ENCODE measurements at places on chromosomes 5 and 9.

- DNase-seq = no peak
Observed at GRCh38 chr5:35771839-35772238, 84.9 kb upstream of the IL7R start.

DNA sequence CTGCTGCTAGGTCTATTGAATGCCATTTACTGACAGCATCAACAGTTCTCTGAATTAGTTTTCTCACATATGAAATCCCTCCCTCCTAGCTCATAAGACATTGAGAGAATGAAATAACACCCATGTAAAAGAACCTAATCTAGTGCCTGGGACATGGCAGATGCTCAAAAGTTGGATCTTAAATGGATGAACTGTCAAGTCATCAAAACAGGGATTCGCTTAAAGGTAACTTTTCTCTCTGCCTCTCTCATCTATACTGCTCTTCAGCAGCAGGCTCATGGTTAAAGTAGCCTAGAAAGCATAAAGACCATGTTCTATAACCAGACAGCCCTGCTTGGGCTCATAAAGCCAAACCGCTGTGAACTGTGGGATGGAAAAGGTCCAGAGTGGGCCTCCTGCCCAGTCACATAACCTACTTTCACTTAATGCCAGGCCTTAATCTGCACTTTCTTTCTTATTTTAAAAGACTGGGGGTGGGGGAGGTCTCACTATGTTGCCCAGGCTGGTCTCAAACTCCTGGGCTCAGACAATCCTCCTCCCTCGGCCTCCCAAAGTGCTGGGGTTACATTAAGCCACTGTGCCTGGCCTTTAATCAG lies 3.7 kb downstream of the TMEM245 start:
- DNase-seq = no peak

DNA sequence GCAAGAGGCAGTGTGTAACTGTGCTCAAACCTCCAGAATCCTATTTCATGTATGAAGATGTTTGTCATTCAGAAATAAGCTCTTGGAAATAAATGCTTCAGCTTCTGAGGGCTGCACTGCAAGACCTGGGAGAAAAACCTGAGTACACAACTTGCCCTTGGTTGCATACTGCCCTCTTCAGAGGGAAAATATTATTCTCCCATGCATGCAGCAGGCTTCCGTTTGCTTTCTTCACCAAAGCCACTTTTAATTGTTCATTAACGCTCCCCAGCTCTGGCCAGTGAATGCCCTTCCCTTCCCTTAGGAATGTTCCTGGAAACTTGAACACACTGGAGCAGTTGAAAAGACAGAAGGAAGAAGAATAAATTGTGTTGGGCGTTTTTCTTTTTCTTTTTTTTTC lies 2.5 kb upstream of the WHRN start:
- DNase-seq = no peak

DNA sequence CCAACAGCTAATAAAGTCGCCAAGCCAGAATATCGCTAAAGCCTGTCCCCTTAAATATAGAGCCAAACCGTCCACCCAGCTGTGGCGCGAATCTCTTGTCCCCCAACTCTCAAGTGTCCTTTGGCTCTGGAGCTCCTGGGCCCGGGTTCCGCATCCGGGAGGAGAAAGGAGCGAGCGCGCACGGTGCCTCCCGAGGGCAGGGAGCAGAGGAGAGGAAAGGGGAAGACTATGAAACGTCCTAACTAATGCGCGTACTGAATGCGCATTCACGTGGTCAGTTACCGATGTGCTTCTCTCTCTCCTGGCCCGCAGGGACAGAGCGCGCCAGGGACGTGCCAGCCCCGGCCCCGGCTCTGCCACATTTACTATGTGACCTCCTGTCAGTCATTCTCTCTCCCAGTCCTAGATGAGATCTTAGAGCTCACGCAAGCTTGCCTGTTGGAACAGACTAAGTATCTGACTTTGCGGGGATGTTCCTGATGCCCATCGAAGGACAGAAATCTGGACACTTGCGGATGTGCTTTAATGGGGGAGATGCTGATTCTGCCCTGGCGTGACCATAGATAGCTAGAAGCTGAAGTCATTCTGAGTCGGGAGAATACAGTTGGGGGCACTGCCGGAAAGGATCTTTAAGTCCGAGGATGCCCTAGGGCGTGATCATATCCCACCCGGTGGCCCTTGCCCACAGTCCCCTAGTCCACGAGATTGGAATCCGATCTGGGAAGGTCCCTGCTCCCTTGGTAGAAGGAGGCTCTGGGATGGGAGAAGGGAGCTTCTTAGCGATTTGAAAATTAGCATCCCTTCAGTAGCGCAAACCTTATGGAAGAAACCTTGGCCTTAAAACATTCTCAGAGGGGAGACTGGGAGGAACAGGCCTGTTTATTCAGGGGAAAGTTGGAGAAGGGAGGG lies 5.7 kb upstream of the EBF1 start:
- DNase-seq = no peak

DNA sequence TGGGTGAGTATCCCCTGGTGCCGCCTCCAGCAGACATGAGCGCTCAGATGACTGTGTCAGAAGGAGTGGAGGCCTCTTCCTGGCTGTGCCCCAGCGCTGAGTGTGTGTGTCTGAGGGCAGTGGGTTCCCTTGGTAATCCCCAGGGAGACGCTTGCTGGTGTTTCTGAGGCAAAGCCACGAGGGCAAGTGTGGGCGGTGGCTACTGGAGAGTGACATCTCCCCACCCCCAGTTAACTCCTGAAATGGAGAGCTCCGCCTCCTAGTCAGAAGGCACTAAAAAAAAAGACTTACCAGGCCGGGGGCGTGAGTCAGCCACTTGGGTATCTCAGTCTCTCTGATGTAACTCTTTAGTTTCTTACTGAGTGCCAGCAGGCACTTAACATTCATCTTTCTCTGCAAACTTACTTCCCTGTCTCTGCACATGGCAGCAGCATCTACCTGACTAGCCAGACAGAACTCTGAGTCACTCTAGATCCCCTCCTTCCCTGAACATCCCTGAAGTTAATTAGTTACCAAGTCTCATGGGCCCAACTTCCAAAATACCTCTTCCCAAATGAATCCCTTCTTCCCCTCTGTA lies 19.3 kb downstream of the ORM2 start:
- peak; percentile 29 for DNase-seq

DNA sequence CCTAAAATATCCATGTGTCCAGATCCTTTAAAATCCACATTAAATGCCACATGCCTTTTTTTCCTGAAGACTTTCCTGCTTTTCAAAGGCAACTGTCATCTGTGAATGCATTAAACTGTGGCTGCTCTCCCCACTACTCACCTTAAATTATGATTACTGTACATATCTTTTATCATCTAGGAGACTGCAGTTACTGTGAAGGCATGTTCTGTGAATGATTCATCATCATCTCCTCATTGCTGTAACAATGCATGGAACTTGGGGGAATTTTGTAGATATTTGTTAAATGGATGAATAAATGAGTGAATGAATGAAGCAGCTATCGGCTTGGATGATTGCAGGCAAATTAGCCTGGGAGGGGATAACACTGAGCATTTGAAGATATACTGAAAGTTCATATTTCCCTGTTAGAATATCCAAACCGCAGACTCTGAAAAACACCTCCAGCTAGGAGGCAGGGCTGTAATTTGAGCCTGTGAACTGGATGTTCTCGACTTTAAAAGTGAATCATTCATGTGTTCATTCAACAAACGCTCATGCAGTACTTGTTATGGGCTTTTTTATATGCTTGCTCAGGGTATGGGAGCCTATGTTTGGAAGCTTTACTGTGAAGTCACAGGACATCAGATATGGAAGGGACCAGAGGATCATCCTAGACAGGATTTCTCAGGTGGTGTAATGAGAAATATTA lies 519.2 kb downstream of the KIF4B start:
- no peak for DNase-seq

DNA sequence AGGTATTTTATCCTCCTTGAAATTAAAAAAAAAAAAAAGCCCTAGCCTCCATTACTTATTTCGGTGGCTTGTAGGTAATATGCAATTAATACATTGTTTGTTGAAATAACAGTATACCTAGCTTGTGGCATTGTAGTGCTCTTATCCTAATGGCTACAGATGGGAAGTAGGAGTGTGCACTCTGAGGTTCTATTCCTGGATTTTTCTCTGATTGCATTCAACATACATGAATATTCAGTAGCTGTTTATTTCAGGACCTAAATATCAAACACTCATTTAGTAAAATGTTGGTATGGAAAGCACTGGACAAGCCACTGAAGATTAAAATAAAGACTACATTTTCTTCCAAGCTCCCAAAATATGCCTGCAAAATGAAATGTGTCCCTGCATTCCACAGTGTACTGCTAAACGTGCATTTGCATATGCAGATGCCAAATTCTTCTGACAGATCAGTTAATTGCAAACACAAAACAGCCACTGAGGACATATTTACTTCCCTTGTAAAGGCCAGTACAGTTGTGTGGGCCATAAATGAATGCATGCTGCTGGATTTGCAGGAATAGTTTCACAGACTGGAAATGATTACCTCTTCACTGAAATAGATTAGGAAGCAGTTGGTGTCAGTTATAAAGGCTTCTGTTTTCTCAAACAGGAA lies 826.1 kb downstream of the PRELID2 start:
- no peak for DNase-seq

- DNase-seq = no peak
Observed at GRCh38 chr5:2919310-2920018, 168.0 kb upstream of the IRX2 start.
